NCI-H2029 (cell line): ENCODE measurements at places on chromosomes 2 and 18.
A peak's percentile ranks its signal among the peaks of the same experiment; 100 is the strongest.

GRCh38 chr2:96764253-96764637, 3.5 kb downstream of the CNNM4 start:
- no peak for DNase-seq

DNA sequence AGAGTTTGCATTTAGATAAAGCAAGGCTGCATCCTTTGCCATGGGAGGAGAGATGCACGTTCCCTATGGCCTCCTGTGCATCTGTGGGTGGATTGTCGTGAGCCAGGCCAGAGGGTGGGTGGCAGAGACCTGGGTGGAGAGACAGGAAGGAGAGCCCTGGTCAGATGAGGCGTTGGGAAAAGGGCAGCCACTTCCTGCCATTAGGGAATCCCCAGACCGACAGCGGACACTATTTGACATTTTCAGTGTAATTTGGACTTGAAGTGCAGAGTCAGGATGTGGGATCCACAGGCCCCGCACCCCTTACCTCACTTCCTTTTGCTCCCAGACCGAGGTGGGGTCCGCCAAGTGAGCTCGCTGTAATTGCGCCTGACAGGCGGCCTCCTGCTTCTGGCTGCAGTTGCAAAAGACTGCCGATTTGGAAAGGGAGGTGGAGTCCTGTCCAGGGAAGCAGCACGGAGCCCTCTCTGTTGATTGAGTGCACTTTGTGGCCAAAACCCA, 150.0 kb downstream of the DYSF start:
- no peak for DNase-seq

- DNase-seq, result no peak
These were observed 33.9 kb downstream of the RAB31 start for GRCh38 chr18:9741793-9742523.

DNA sequence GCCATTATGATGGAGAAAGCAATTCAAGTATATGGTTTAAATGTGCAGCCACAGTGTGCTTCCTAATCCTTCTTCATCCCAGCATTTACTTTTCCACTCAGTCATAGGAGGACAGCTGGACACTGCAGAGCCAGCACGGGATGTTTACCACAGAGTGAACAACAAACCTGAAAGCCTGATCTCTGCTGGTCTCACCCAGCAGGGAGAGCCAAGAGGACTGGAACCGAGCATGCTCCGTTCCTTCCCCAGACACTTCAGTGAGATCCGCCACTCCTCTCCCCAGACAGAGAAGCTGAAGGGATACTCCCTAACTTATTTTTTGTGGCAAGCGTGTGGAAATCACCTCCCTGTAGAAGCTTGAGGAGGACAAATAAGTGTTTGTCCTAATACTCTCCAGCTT, 23.2 kb upstream of the GORASP2 start:
- DNase-seq, result no peak

DNA sequence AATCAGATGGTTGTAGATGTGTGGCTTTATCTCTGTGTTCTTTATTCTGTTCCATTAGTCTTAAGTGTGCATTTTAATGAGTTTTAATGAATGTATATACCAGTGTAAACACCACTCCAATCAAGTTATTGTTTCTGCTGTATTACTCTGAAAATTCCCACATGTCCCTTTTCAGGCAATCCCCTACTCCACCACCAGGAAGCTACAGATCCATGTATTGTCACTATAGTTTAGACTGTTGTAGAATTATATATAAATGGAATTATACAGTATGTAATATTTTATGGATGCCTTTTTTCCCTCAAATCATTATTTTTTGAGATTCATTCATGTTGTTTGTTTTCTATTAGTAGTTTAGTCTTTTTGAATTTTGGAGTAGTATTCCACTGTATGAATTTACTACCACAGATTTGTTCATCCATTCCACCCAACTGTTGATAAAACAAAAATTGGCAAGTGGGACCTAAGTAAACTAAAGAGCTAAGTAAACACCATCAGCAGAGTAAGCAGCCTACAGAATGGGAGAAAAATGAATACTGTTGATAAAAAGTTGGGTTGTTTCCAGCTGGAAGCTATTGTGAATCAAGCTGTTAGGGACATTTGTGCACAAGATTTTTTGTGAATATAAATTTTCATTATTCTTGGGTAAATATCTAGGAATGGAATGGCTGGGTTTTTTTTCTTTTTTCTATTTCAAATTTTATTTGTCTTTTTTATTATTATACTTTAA, 262.0 kb downstream of the CAMKMT start:
- DNase-seq, result no peak

DNA sequence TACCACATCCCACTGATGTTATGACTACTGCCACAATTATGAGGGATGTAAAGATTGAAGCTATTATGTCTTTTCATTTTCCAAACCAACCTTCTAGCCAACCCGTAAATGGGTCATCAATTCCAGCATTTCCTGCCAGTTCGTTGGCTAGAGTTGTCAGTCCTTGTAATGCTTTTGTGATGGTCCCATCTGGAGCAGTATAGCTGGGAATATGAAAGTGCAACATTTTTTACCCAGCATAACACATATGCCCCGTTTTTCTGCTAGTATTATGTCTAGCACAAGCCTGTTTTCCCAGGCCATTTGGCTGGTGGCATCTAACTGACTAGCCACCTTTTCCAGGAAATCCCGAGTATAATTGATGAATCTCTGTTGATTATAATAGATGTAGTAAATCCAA, 1501.6 kb upstream of the SLC39A10 start:
- DNase-seq, result no peak

GRCh38 chr2:113248997-113249770, 29.5 kb downstream of the PAX8 start:
- DNase-seq, result peak; percentile 30

DNA sequence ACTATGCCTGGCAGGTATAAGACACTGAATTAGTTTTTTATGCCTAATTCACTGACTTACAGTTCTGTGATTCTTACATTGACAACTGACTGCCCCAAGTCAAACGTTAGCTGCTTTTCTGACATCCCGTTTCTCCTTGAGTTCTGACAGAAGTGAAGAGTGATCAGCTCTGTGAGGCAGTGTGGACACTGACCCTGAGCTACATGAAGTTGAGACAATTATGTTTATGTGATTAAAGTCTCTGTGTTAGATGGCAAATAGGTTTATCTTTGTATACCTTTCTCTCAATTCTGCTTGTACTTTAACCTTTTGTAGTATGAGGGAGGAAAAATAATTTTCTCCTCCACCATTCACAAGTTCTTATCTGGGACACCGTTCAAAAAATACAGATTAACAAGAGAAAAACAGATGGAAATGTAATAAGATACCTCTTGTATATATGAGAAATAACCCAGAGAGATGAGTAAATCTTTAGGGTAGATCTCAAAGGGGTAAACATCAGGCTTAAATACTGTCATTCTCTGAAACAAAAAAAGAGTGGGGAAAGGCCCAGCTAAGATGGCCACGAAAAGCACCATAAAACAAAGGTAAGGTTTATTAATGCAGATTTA, 85.4 kb upstream of the B3GNT2 start:
- DNase-seq, result no peak

DNA sequence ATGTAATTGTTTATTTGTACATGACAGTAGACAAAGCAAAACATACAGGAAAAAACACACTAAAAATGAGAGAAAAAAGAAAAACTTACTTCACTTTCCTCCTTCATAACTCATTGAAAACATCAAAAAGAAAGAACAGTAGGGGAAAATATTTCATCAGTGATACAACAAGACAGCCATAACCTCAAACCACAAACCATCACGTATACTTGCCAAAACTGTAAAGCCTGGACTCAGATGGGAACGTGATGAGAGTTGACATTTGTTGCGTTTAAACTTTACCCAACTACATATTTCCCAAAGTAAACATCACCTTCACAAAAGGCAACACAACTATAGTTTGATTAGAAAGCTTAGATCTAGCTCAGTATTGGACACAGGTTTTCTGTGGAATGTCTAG, 278.2 kb upstream of the COL3A1 start:
- DNase-seq, result no peak

GRCh38 chr18:3794537-3795348, 344.8 kb downstream of the TGIF1 start:
- peak; percentile 69 for DNase-seq
